ENCODE measurements at places on chromosomes 4 and X. TPM values are rescaled to one million over a fixed set of nuclear protein-coding genes. Genes with fewer than 3 reads are reported as not detected.

The FGFR3 gene
- 0.83 TPM for total RNA-seq

The C4orf51 gene
- total RNA-seq = not detected

The ARL9 gene
- 0.12 TPM for total RNA-seq

The ANK2 gene
- total RNA-seq = 17.0 TPM

The KANTR gene
- 5.0 TPM for total RNA-seq

The SMC1A gene
- total RNA-seq = 12.3 TPM

The KLF8 gene
- total RNA-seq = 0.47 TPM

The SSX4B gene
- not detected for total RNA-seq

The ENAM gene
- not detected for total RNA-seq

The NLRP2B gene
- total RNA-seq = not detected
